ENCODE measurements at places on chromosomes 2 and 18.

- DNase-seq: no peak
Observed at GRCh38 chr2:50345701-50346591, 686.0 kb downstream of the NRXN1 start.

DNA sequence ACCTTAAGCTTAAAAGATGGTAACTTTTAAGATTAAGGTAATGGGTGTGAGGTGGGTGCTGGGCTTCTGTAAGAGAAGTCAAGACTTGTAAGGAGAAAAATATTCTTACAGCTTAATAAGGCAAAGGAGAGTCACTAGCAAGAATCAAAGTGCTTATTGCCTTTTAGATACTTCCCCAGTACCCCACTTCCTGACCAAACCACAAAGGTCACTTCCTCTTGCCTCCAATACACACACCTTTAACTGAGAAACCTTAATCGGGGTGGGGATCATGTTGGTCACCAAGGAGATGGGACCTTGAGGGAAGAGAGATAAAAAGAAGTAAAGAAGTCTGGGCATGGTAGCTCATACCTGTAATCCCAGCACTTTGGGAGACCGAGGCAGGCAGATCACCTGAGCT, 10.6 kb upstream of the ATG16L1 start:
- no peak for DNase-seq

DNA sequence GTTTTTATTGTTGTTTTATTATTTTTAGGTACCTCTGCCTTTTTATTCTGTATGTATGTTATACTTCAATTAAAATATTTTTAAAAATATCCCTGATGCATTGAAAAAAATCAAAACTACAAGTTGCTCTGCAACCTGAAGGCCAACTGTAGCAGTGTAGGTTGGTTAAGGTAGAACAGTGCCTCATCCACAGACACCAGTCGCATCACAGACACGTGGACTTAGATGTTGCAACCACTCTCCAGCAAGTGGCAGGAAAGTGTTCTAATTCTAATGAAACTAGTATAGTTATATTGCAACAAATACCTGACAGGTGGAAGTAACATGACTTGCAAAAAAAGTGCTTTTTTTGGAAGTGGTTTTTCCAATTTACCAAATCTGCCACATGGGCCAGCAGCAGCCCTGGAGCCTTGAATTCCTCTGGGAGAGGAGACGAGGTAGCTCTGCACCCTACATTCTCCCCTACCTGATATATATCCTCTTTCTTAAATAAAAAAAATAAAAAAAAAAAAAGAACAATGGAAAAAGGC, 28.4 kb upstream of the SLC3A1 start:
- DNase-seq: no peak

GRCh38 chr2:199612509-199613130, 154.9 kb upstream of the SATB2 start:
- no peak for DNase-seq

DNA sequence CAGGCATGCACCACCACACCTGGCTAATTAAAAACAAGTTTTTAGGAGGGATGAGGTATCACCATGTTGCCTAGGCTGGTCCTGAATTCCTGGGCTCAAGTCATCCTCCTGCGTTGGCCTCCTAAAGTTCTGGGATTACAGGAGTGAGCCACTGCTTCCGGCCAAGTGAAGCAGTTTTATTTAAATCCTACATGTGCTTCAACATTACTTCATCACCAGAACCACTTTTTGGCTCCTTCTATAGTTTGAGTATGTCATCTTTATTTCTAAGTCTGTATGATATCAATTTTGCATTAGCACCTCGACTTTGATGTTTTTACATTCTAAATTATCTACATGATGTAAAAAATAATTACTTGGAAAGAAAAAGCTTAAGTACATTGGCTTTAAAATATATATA, 144.3 kb downstream of the FMNL2 start:
- no peak for DNase-seq

GRCh38 chr2:240461471-240462072, 26.1 kb downstream of the GPC1 start:
- DNase-seq: no peak

DNA sequence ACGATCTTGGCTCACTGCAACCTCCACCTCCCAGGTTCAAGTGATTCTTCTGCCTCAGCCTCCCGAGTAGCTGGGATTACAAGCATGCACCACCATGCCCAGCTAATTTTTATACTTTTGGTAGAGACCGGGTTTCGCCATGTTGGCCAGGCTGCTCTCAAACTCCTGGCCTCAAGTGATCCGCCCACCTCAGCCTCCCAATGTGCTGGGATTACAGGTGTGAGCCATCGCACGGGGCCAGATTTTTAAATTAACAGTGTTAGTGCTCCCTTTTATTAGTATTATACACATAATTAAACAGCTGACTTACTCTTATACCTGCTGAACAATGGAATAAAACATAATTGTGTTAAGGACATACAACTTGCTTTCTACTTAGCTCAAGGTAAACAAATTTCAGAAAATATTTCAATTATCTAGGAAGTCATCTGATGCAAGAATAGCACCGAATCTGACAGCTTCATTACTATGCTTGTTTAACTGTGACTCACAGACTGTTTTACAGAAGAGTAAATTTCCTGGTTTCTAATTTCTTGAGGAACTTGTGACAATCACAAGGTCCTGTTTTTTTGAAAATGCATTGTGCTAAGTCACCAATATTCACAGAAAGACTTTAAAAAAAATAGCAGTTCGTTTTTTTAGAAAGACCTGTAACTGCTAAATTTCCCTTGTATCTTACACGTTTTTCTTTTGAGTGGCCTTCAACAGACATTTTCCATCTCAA, 51.2 kb downstream of the SPIRE1 start:
- DNase-seq: peak; percentile 79

DNA sequence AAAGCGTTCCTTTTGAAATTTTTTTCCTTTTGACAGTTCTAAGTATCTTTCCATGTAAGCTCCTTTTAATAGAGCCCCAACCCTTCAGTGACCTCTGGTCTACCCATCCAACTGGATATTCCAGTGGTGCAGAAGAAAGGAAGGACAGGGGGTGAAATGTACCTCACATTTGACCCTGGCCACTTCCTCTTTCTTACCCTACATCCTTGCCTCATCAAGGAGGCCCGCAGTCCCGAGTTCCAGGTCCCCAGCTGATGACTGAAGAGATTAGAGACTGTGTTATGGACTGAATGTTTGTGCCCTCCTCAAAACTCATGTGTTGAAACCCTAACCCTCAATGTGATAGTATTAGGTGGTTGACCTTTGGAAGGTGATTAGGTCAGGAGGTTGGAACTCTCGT, 158.1 kb downstream of the RBM43 start:
- no peak for DNase-seq

DNA sequence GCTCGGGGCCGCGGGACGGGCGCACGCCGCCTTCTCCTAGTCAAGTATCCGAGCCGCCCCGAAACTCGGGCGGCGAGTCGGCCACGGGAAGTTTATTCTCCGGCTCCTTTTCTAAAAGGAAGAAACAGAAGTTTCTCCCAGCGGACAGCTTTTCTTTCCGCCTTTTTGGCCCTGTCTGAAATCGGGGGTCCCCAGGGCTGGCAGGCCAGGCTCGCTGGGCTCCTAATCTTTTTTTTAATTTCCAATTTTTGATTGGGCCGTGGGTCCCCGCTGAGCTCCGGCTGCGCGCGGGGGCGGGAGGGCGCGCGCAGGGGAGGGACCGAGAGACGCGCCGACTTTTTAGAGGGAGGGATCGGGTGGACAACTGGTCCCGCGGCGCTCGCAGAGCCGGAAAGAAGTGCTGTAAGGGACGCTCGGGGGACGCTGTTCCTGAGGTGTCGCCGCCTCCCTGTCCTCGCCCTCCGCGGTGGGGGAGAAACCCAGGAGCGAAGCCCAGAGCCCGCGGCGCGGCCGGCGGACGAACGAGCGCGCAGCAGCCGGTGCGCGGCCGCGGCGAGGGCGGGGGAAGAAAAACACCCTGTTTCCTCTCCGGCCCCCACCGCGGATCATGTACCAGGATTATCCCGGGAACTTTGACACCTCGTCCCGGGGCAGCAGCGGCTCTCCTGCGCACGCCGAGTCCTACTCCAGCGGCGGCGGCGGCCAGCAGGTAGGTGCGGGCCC, 617 bp downstream of the FOSL2 start:
- peak; percentile 68 for DNase-seq

DNA sequence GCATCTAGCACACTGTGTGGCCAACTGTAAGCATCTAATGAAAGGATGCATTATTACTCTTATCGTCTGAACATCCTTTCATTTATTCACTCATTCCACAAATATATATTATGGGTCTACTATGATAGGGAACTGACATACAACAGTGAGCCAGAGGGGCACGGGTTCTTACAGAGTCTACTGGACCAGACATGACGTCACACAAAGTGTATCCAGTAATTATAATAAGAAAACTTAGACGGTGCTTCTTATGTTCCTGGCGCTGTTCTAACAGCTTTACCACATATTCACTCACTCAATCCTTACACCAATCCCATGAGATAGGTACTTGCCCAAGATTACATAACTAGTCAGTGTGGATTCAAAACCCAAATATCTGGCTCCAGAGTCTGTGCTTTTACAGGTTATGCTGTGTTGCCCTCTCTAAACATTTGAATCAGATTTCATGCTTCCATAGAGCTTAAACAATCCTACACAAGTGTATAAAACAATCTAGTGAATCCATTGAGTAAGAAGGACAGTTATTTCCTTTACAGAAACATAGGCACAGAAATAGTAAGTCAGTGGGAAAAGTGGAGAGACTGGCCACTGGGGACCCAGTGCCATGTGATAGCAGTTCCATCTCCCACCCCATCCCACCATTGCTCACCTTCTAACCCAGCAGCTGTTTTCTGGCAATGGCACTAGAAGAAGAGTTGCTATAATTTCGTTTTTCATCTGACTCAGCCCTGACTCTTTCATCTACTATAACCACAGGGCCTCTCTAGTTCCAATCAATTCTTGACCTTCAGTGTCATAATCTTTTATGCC, 24.2 kb upstream of the ARL5A start:
- no peak for DNase-seq

GRCh38 chr2:10918661-10919409, 7.1 kb downstream of the KCNF1 start:
- no peak for DNase-seq

DNA sequence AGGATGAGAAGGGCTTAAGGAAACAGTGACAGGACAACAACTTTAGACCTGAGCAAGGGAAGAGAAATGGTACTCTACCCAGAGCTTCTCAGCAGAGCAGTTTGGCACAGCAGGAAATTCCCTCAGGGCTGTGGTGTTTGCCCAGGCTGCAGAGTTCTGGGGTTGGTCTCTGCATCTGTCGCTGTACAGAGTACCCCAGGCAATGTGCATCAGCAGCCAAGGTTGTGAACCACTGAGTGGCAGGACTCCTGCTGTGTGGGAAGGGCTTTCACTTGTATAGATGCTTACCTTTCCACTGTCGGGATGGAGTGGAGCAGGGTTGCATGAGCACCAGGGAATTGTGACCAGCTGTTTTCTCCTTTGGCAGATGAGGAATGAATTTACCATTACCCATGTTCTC, 21.2 kb downstream of the STAMBP start:
- DNase-seq: no peak

DNA sequence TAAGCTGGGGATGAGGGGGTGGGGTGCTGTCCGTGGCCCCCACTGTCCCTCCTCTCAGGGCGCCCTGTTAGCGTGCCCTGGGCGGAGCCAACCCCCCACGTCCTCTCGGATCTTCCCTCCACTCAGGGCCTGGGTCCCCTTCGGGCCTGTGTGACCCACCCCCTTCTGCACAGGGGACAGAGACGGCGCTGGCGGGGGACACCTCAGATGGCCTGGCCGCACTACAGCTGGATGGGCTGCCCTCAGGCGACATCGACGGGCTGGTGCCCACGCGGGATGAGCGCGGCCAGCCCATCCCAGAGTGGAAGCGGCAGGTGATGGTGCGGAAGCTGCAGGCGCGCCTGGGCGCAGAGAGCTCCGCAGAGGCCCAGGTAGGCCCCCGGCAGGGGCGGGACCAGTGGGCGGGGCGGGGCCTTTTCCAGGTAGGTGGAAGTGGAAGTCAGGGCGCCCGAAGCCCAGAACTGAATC, 9.9 kb upstream of the KLHL30 start:
- no peak for DNase-seq

- DNase-seq: no peak
Observed at GRCh38 chr2:96176661-96177060, 31.4 kb upstream of the DUSP2 start.

- DNase-seq: no peak
Observed at GRCh38 chr18:35973650-35974049, 1.2 kb downstream of the RMP24 start.

GRCh38 chr18:78789850-78790249, 189.8 kb upstream of the SALL3 start:
- DNase-seq: no peak

DNA sequence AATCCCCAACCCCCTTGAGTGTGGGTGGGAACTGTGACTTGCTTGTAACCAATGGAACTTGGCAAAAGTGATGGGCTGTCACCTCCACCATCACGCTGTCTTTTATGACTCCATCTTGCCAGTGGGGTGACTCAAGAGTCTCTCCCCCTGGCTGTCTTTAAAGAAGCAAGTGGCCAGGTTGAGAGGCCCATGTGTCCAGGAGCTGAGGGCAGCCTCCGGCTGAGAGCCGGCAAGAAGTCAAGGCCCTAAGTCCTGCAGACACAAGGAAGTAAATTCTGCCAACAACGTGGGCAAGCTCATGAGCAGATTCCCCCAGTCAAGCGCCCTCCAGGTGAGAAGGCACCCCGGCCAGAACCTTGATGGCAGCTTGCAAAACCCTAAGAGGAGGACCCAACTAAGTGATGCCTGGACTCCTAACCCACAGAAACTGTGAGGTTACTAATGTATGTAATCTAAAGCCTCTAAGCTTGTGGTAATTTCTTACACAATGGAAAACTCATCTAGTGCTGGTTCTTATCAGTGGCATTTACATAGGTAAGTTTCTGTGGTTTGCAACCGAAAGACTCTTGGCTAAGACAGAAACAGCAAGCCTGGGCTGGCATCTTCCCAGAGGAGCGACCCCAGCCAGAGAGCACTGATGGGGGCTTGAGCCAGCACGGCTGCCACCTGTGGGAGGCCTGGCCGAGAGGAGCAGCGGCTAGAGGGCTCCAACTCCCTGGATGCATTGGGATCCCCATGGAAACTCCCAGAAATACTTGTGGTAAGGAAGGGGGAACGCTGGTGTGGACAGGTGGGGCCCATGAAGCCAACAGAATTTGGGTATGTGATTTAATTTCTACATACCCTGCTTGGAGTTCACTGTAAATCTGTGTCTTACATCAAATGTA, 49.3 kb downstream of the CIB4 start:
- no peak for DNase-seq

GRCh38 chr18:5195656-5196055, 1.4 kb downstream of the AKAIN1 start:
- no peak for DNase-seq

DNA sequence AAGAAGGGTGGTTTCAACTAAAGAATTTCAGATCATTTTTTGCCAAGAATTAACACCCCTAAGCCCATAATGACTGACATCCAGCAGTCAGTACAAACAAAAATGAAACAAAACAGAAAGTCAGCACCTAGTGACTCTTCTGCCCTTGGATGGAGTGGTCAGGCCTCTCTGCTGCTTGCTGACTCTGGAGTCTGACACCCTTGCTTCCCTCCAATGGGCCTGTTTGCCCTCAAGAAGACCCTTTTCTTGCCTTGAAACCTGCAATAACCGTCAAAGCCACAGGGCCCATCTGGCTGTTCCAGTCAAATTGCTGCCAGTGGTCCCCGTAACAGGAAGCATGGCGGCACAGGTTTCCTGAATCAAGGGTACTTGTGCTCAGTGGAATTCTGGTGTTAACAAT, 27.2 kb upstream of the CYTIP start:
- DNase-seq: no peak
